ENCODE measurements at places on chromosomes 12 and 14. TPM values are rescaled to one million over a fixed set of nuclear protein-coding genes. Genes with fewer than 3 reads are reported as not detected.

GARIN6 gene
- total RNA-seq = not detected

CD163L1 gene
- 1.6 TPM for total RNA-seq

RD3L gene
- not detected for total RNA-seq

SIRT4 gene
- 2.0 TPM for total RNA-seq

MSI1 gene
- not detected for total RNA-seq

SCN8A gene
- total RNA-seq = 14.7 TPM

AMHR2 gene
- total RNA-seq = not detected

MMP19 gene
- total RNA-seq = 8.6 TPM

LRRC10 gene
- total RNA-seq = not detected

GCH1 gene
- total RNA-seq = 0.56 TPM

OR6C76 gene
- not detected for total RNA-seq

MUCL1 gene
- not detected for total RNA-seq

MFAP5 gene
- 0.90 TPM for total RNA-seq

CRIP2 gene
- 18.1 TPM for total RNA-seq
